C1 segment of cervical spinal cord (tissue), 14 donors: ENCODE measurements at places on chromosomes 1 and 21.

DNA sequence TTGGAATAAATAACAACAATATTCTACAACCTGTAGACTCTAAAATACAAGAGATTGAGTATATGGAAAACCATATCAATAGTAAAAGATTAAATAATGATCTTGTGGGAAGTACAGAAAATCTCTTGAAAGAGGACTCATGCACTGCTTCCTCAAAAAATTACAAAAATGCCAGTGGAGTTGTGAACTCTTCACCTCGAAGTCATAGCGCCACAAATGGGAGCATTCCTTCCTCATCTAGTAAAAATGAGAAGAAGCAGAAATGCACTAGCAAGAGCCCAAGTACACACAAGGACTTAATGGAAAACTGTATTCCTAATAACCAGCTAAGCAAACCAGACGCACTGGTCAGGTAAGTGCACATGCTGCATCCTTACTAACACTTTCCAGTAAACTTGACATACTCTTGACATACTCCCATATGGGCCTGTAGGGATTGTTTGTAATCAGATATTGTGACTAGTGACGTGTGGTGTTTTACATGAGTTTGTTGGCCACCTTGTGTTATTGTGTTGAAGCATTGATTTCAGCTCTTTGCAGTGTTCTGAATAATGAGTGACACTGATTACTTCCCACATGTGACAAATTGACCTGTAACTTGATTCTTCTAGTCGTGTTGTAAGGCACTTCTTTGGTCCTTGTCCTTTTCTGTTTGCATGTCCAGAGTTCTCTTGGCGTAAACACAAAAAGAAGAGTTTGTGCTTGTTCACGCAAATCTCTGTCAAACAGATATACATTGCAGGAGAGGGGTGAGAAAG lies 28.0 kb downstream of the MACO1 start:
- DNase-seq, result no peak

GRCh38 chr21:41970106-41970391 lies 16.2 kb upstream of the C2CD2 start:
- DNase-seq, result no peak

DNA sequence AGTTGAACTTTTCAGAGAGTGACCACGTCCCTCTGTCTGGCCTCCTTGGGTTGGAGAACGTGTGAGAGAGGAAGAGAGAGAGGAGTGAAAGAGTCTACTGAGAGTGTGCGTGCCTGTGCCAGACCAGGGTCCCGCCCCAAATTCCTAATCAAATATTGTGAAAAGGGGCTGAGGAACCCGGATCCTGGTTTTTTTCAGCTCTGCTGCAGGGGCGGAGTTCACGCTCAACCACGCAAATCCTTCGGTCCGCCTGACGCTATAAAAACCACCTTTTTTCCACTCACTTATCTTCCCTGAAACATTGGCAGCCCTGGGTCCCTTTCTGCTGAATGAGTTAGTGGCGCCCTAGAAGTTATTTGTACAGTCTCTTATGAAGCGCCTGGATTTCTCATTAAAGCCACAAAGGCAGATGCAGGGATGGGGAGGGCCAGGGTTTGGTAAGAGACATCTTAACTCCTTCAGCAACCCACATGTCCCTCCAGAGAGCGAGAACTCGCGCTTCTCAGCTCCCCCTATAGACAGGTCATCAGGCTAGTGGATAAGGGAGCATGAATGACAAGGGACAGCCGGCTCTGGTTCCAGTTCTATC lies at the start of gene FMOD:
Gene FMOD, minus strand, starts transcription at position 86 of the 589 bp plus-strand sequence. CDS start 2,852 bp downstream, outside the sequence.
- no peak for DNase-seq

DNA sequence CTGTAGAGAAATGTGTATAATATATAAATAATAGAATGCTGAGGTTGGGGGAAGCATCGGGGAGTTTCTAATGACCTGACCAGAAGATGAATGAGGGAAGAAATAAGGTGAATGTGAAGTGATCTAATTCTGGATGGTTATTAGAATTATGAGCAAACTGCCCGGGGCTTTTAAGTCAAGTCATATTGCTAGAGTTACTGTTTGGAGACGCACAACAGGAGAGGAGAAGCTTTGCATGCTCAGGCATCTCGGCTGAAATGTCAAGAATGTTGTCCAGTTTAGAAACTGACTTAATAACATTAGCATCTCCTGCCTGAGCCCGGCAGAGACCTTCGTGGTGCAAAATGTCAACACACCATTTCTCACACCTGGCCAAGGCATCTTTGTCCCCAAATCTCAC lies 119.1 kb downstream of the RRAGC start:
- DNase-seq, result no peak

DNA sequence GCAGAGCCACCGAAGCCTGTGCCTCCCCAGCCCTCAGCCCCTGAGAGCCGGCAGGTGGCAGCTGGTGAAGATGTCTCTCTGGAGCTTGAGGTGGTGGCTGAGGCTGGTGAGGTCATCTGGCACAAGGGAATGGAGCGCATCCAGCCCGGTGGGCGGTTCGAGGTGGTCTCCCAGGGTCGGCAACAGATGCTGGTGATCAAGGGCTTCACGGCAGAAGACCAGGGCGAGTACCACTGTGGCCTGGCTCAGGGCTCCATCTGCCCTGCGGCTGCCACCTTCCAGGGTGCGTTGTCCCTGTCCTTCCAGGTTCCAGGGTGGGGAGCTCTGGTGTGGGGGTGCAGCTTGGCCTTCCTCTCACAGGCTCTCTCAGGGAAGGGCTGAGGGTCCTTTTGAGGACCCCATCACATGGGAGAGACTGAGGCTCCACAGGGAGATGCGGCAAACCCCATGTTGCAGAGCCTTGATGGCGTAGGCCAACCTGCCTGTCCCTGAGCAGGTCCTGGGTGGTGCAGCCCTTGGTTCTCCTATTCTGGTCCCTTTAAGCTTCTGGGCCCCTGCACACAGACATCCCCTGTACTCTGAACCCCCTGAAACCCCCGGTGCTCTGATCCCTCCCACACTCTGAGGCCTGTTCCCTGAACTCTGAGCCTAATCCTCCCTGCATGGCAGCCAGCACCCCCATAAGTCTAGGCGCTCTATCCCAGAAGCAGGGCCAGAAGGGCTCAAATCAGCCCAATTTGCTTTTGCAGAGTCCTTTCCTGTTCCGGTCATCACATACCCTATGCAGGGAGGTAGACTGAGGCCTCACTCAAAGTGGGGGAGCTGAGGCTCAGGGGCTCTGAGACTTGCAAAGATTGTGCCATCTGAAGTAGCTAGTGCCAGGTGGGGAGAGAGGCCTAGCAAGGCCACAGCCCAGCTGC lies 88.5 kb downstream of the TRIM11 start:
- no peak for DNase-seq

DNA sequence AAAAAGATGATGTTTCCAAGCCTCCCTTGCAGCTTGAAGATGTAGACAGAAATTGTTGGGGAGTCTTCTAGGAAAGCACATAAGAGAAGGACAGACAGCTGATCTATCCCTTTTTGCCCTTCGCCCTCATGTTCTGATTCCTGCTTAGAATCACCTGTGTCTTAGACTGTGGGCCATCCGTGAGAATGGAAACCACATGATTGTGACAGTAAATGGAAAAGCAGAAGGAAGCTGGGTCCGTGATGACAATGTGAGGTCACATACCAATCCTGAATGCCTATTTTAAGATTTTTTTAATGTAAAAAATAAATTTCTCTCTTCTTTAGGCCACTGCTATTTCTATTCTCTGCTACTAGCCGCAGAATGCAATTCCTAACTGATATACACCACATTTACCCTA lies 67.7 kb upstream of the C1orf87 start:
- no peak for DNase-seq

DNA sequence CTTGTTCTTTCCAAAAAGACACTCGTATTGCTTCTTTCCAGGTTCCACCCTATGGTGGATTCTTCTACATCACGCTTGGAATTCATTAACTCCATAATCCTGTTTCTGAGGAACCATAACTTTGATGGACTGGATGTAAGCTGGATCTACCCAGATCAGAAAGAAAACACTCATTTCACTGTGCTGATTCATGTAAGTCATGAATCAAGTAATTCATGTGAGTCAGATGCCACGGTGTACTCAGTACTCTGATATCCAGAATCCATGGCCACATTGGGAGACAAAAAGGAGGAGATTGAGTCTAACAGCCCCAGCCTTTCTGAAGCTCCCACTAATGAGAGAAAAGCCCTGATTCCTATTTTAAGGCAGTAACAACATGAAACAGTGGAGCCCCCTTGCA lies 7.4 kb downstream of the CHI3L2 start:
- DNase-seq, result no peak

DNA sequence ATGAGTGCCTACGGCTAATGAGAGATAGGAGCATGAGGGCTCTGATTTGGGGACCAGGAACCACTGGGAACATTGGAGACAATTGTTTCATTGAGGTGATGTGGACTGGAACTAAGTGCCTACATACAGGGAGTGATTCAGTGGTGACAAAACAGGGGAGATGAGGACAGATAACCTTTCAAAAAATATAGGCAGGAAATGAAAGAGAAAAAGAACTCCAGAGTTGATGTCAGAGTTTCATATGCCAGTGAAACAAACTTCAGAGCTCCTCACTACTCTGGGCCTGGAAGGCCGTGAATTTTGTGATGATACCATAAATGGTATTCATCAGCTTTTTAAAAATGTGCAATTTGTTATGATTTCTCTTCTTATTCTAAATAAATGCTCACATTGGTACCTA lies 39.3 kb downstream of the FASLG start:
- no peak for DNase-seq

DNA sequence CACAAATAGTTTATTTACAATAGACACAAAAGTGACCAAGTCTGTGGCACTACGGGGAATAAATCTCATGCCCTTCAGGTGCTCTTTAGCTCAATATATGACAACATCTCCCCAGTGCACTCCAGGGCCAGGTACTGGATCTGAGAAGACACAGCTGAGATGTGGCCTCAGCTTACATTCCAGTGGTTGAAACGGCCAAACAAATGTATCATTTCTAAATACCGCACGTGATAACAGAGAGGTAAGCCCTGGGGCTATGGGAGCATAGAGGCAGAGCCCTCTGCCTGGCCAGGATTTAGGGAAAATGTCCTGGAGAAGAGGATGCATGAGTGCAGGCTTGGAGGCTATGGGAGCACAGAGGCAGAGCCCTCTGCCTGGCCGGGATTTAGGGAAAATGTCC lies 630.5 kb downstream of the SMYD3 start:
- no peak for DNase-seq

DNA sequence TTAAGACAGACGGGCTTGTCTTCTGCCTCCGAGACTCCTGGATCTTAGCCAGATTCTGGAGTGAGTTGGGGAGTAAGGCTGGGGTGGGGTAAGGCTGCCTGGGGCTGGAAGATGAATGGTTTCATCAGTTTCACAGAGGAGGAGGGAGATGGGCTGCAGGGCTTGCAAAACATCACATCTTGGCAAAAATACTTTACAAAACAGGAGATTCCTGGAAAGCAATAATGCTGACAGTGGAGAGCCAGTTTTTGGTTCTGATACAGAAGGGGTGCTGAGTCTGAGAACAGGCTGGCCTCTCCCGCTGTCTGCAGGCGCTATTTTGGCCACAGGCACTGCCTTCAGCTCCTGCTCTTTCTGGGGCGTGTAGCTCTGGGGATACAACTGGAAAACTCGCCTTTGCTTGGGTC lies 83.4 kb upstream of the KCNE2 start:
- DNase-seq, result no peak

GRCh38 chr1:154863315-154864174 lies 6.5 kb downstream of the KCNN3 start:
- no peak for DNase-seq

DNA sequence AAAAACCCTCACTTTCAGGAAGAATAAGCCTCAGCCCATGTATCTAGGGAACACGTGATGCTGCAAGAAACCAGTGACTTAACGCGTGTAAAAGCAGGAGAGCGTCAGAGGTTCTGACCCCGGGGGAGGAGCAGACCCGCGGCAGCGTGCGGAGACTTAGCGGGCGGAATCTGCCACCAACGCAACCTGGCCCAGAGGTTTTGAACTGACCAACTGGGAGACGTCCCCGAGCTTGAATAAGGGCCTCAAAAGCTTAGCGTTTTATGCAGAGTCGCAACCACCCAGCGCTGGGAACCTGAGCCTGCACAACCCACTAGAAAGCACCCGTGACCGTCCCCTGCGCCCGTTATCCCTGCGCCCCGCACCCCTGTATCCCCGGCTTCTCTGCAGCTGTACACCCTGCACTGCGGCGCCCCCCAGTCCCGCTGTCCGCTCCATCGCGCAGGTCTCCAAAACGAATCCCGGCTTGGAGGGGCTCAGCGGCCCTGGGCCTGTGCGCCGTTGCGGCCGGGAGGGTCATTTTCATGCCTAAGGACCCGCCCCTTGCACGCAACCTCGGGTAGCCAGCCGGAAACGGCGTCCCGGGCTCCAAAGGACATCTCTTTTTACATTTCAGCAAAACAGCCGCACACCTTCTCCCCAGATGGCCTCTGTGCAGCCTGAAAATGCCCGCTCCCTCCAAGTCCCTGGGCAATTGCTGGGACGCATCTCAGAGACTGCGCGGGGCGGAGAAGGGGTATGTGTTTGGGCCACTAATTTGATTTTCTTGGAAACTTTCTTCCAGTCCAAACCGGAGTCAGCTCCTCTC lies 29.4 kb upstream of the TRIM17 start:
- no peak for DNase-seq
